Neural progenitor cell (in vitro differentiated cells): ENCODE measurements at places on chromosomes 11 and 22. TPM values are rescaled to one million over a fixed set of nuclear protein-coding genes. Genes with fewer than 3 reads are reported as not detected.

CRYBB2 gene
- 0.65 TPM in 1 of 2 replicates, not detected in the other for total RNA-seq

OR51I1 gene
- 0.15 TPM in 1 of 2 replicates, not detected in the other for total RNA-seq

OR10D3 gene
- total RNA-seq: not detected in 2 replicates

LRRC56 gene
- 0.45 and 1.4 TPM in 2 replicates for total RNA-seq

FOSL1 gene
- total RNA-seq: not detected in 2 replicates

OR4C12 gene
- total RNA-seq: not detected in 2 replicates

YPEL4 gene
- 0.22 TPM in 1 of 2 replicates, not detected in the other for total RNA-seq

ST14 gene
- total RNA-seq: 1.4 and 2.4 TPM in 2 replicates

SYCE3 gene
- 2.8 TPM in 1 of 2 replicates, not detected in the other for total RNA-seq

KCTD14 gene
- 4.3 and 5.3 TPM in 2 replicates for total RNA-seq

VPS11 gene
- total RNA-seq: 10.4 and 20.7 TPM in 2 replicates

ADAMTS15 gene
- total RNA-seq: 0.09 and 0.25 TPM in 2 replicates

RAC2 gene
- 1.7 and 2.1 TPM in 2 replicates for total RNA-seq

TRIM49 gene
- not detected in 2 replicates for total RNA-seq

PRODH gene
- total RNA-seq: 9.3 and 18.8 TPM in 2 replicates

GSTT2B gene
- 0.19 TPM in 1 of 2 replicates, not detected in the other for total RNA-seq

FGF4 gene
- total RNA-seq: 0.22 TPM in 1 of 2 replicates, not detected in the other
